ENCODE measurements at places on chromosomes 7 and 10.
A peak's percentile ranks its signal among the peaks of the same experiment; 100 is the strongest.

GRCh38 chr7:44292876-44293560 lies 32.4 kb downstream of the CAMK2B start:
- DNase-seq: peak; percentile 1

- no peak for DNase-seq
Observed at GRCh38 chr7:81273601-81274397, 354.9 kb upstream of the SEMA3C start.

DNA sequence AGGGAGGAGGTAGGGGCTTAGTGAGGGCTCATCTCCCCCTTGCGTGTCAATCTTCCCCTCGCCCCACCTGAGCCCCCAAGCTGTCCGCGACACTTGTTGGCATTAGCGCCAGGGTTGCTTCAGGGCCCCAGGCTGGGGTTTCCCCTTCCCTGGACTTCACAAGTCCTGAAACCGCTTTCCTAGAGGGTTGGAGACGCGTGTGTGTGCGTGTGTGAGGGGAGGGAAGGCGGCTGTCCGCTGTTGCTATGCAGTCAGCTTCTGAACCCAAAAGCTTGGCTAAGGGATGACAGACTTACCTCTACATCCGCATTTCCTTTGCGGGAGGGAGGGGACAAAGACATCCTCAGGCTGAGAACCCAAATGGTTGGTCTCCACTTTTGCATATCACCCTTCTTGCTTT lies 803 bp downstream of the GOLGA7B start:
- peak; percentile 53 for DNase-seq

- no peak for DNase-seq
Observed at GRCh38 chr7:8149222-8149621, 112.7 kb downstream of the ICA1 start.

Measured in neural progenitor cell (in vitro differentiated cells).